ENCODE measurements at places on chromosomes 5 and 9.

DNA sequence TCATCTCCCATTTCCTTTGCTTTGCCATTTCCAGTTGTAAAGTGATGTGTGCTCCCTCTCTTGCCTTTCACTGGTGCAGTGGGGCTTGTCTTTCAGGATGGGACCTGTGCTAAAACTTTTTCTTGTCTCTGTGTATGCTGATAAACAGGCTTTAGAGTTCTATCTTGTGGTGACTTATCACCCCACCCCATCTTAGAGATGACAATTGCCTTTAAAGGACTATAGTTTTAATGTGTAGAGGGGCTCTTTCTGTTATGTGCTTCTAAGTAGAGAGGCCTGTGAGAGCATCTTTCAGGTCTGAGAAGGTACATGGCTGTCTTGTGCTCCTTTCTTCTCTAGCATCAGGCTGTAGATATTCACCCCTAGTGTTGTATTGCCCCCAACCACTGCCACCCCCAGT, 21.9 kb downstream of the MAN2A1 start:
- peak; percentile 71 for DNase-seq

GRCh38 chr5:157253547-157253946, 12.4 kb upstream of the CYFIP2 start:
- peak; percentile 62 for DNase-seq

DNA sequence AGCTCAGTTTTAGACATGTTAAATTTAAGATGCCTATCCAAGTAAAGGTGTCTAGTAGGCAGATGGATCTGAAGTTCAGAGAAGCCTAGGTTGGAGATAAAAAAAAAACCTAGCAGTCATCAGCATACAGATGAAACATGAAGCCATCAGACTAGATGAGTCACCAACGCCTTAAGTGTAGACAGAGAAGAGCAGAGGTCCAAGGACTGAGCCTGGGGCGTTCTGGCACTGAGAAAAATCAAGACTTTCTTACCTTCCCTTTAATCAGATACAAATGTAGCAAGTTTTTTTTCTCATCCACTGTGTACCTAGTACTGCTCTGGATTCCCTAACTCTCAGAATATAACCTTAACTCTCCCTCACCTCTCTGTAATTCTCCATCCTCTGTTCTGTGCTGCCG, 97.3 kb downstream of the SIL1 start:
- DNase-seq: no peak

- peak; percentile 81 for DNase-seq
Observed at GRCh38 chr9:104984121-104984520, 56.2 kb upstream of the ABCA1 start.

DNA sequence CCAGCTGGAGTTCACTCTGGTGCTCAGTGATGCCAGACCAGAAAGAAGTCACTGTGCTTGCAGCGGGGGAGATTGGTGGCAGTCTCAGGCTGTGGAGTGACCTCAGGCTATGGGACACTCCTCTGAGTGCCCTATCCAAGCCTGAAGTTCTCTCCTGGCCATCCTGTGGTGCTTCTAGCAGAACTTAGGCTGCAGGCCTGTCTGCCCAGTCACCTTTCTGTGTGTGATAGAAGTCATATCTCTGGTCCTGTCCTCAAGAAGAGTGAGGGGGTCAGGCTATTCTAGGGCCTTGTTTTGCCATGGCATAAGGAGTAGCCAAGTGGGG, 9.3 kb downstream of the PDLIM4 start:
- no peak for DNase-seq

Measured in erythroblast (primary cell).